ENCODE measurements at places on chromosomes 4 and X.

GRCh38 chr4:83618991-83619645 is 83.2 kb downstream of the GPAT3 start:
- DNase-seq, result no peak

GRCh38 chr4:105196523-105197145 is 50.0 kb downstream of the TET2 start:
- no peak for DNase-seq

DNA sequence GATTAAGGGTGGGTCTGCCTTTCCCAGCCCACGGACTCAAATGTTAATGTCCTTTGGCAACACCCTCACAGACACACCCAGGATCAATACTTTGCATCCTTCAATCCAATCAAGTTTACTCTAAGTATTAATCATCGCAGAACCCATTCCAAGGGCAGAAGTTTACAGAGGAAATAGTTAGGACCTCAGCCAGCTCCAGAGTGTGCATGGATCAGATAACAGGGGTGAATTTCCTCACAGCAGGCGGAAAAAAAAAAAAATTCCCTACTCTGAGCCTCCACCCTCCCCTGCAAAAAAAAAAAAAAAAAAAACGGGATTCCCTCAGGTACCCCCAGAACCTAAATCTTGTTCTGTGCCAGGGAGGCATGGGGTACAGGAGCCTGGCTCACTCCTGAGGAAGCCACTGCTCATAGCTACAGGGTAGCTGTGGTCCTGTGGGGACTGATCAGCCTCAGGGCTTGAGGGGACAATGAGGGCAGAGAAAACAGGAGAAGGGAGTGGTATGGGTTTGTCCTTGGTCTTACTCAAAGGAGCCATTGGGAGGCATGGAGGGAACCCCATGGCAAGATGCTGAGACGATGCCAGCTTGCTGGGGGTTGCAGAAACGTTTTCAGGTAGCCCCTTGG is 113.0 kb downstream of the DHRSX start:
- no peak for DNase-seq

DNA sequence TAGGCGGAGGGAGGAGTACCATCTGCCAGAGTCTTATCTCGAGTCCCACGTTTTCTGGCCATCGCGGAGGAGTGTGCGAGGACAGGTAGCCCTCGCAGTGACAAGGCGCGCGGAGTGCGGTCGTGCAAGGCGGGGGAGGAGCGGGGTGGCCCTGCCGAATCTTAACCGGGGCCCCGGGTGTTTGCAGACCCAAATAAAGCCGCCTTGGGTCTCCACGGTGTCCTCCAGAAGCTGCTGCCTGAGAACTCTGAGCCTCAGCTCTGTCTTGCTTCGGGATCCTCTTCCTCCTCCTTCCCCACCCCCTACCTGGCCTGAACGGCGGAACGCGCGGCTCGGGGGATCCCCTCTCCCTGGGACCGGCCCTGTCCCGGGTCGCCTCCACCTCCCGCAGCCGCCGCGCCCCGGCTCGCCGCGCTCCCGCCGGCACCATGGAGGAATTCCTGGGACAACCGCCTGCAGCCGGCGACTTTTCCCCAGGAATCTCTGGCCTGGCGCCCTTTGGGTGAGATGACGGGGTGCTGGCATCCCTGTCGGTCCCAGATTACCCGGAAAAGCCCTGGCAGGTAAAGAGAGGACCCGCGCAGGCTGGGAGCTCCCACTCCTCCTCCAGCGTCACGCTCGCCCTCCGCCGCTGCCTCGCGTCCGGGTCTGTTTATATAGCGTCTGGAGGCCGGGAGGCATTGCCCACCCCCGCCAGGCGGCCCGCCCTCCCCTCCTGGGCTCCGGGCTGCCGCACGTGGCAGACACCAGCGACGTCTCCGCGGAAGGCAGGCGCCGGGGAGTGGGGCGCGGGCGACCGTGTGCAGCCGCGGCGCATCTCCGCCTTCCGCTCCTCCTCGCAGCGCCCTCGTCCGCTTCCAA is at the start of gene GALNTL6:
Gene GALNTL6, plus strand, starts transcription at position 740 of the 861 bp plus-strand sequence.
- no peak for DNase-seq

DNA sequence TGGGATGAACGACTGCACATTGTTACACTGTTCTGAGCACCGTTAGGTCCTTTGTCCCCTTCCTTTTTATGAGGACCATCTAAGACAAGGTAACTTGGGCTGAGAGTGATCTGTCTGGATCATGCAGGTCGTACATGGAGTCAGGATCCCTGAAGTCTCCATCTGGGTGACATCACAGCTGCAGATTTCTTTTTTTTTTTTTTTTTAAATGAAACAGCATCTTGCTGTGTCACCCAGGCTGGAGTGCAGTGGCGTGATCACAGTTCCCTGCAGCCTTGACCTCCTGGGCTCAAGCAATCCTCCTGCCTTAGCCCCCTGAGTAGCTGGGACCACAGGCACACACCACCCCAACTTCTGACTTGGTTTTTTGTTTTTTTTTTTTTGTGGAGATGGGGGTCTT is 16.5 kb downstream of the SHROOM2 start:
- no peak for DNase-seq

- DNase-seq, result no peak
Measured at GRCh38 chr4:186485561-186486062, 69.8 kb downstream of the MTNR1A start.

GRCh38 chrX:5644776-5645175 is 583.9 kb downstream of the NLGN4X start:
- DNase-seq, result no peak

DNA sequence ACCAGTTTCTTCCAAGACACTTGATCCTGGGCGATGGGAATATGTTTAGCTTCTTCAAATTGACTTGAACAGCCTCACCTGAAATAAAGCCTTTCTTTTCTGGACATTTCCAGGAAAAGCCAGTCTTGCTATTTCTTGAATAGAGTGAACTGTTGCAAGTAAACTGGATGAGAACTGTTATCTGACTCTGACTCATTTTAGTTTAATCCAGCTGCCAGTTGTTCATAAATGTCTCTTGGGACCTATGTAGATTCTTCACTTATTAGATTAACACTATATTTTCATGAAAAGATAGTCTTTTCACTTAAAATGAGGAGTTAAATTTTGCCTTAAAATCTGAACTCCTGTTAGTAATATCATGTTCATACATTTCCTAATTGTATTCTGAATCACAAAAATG is 615.4 kb upstream of the GALNT7 start:
- no peak for DNase-seq

DNA sequence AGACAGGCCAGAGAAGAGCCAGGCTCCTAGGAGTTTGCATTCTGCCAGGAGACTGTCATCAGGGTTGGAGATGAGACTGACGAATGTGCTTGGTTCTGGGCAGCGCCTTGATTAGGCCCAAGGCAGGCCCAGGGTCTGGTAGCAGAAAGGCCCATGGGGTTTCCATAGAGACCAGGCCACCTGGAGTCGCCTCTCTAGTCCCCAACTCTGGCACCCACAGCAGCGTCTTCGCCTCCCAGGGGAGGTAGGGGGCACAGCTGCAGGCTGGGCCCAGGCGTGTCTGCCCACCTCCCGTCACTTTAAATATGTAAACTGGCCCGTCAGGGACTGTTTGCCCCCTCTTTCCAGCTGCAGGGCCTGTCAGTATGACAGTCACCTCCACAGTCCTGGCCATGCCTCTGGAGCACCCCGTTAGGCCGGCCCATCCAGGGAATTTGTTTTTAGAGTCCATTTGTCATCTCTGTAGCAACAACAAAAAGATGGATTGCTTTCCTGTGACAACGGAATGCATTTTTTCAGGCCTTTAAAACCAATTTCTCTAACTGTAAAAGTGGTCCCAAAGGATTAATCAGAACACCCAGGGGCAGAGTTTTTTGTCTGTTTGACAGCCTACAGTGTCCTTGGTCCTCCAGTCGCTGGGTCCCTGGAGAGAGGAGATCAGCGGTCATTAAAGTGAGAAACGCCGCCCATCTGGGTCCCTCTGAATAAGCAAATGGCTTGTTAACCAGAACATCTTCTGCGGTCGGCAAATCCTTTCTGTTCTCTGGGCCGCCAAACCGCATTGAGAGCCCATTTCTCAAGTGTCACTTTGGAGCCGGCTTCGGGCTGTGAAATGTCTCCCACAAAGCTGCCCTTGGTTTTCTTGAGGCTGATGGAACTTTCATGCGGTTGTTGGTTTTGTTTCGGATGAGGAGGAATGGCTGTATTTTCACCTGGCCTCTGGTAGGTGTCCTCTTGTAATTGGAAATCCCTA is 153.0 kb upstream of the PSAPL1 start:
- no peak for DNase-seq

GRCh38 chr4:61501812-61502211 is 301.7 kb downstream of the ADGRL3 start:
- no peak for DNase-seq

- no peak for DNase-seq
Measured at GRCh38 chr4:10671366-10671765, 13.2 kb downstream of the CLNK start.

DNA sequence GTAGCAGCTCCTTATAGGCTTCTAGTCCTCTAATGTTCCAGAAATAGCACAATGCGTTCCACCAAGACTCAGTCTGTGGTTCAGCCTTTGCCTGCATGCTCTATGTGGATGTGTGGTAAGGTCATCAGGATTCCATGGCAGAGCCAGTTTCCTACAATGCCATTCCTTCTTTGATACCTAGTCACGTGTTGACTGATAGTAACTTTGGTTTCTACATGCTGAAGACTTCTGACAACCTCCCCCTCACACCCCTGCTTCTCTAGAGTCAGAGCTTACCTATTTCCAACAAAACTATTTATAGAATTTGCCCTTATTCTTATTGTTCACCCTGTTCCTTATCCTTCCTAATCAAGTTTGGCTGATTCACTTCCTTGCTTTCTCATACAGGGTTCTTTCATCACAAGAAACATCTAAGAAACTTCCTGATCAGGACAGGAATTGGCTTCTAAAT is 81.1 kb downstream of the CT47B1 start:
- DNase-seq, result no peak

GRCh38 chr4:10741961-10742699 is 57.6 kb upstream of the CLNK start:
- DNase-seq, result no peak

GRCh38 chr4:40915318-40916217 is 165.8 kb downstream of the NSUN7 start:
- no peak for DNase-seq

GRCh38 chr4:123361195-123361861 is 35.3 kb upstream of the SPRY1 start:
- peak; percentile 72 for DNase-seq

DNA sequence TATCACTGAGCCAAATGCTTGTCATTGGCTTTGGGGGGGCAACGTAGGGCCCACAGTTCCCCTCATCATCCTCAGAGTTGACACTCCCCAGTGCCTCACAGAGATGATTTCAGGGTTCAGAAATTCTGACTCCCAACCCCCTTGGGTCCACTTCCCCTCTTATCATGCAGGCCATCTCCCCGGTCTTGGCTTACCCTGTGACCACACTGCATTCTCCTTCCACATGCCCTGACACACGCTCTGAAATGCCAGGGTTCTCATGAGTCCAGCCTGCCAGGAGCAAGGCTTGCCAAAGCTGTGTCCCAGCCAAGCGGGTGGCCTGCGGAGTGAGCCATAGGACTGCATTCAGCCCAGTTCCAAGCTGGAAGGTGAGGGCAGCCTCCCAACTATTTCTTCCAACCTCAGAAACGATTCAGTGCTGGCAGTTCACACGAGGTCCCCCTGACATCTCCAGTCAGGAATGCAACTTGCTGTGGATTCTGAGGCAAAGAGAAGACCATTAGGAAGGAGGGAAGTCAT is 101.2 kb downstream of the SMIM20 start:
- DNase-seq, result peak; percentile 98

- no peak for DNase-seq
Measured at GRCh38 chr4:84965553-84966381, 723 bp downstream of the WDFY3 start.

DNA sequence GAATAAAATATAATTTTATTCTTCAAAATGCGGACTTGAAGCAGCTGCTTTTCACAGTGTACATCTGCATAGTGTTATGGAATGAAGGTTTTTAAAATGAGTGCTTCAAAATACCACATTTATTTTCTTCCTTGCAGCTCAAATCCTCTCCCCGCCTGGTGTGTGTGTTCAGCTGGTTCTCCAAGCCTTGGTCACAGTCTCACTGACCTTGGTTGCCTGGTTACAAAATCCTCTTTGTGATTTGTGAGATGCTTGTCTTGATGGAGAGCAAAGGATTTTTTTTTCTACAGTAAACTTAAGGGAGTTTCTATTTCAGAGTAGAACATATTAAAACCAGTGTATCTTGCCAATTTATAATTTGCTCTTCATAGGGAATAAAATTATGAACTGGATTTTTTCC is 139.2 kb downstream of the PCDH18 start:
- peak; percentile 61 for DNase-seq

DNA sequence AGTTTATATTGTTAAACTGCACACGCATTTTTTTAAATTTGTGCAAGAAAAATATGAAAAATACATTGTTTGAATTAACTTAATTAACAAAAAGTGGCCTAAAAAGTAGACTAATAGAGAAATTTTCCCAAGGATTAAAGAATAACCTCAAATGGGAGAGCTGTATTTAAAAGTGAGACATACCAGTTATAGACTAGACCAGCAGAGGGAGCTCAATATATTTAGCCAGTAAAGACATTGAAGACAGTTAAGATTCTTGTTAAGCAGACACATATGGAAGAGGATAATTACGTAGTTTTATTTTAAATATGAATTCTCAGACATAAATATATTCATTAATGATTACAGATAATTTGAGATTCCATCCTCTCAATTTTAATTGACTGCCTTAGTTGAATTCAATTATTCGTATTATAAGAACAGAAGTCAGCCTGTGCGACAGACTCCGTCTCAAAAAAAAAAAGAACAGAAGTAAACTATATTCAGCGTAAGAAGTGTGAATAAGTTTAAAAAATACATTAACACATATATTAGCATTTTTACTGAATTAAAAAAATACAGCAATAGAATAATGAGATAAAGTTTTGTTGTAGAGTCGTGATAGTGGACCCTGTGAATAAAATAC is 64.8 kb downstream of the GLRA3 start:
- DNase-seq, result peak; percentile 28

- peak; percentile 25 for DNase-seq
Measured at GRCh38 chr4:139986689-139987501, 167.1 kb downstream of the MAML3 start.

GRCh38 chrX:41445781-41446358 is 1.3 kb upstream of the NYX start:
- DNase-seq, result no peak

- no peak for DNase-seq
Measured at GRCh38 chrX:68685685-68686084, 38.2 kb downstream of the STARD8 start.

DNA sequence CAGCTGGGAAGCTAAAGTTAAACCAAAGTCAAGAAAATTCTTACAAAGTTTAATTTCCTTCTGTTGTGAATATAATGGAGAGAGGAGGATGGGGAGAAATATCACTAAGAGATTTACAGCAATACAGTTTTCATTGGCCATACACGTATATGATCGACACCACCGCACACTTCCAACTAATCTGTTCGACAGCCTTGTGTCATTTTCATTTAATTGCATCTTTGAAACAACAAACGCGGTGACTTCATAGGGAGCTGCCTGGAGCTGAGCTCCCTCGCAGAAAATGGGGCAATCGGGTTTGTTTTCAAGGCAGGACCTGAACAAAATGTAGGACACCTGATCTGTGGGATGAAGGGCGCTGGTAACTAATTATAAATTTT is 1.3 kb downstream of the PTPN13 start:
- no peak for DNase-seq

All from stromal cell of bone marrow (primary cell).